ENCODE measurements at places on chromosomes 11 and 22. TPM values are rescaled to one million over a fixed set of nuclear protein-coding genes. Genes with fewer than 3 reads are reported as not detected.

CALCA gene
- not detected for total RNA-seq

KRTAP5-9 gene
- total RNA-seq = 0.60 TPM

GRCh38 chr11:6655020-6655789 lies 404 bp downstream of the DCHS1 start:
- peak; percentile 54 for DNase-seq

DNA sequence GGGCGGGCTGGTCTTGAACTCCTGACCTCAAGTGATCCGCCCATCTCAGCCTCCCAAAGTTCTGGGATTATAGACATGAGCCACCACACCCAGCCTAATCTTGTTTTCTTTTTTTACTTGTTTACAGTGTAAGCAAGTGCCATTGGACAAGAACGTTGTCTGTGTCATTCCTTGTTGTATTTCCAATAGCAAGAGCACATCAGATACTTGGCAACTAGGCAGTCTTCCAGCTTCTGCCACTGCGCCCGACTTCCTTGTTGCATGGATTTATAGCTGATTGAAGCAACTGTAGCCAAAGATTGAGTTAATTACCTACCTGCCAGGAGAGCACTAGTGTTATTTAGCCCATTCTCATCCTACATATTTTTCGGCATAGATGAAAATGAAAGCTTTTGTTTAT lies 3.1 kb upstream of the SGSM3 start:
- DNase-seq = peak; percentile 71

DNA sequence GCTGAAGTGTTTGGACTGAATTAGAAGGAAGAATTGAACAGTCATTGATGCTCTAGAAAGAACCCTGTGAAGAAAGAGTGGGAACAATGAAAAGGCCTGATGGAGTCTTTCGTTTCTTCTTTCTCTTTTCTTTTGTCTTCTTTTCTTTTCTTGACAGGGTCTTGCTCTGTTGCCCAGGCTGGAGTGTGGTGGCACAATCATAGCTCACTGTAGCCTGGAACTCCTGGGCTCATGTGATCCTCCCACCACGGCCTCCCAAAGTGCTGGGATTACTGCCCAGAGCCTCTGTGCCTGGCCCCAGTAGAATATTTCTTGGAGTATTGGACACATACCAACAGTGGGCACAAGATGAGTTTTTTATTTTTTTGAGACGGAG lies 1.1 kb downstream of the FEN1 start:
- no peak for DNase-seq

DNA sequence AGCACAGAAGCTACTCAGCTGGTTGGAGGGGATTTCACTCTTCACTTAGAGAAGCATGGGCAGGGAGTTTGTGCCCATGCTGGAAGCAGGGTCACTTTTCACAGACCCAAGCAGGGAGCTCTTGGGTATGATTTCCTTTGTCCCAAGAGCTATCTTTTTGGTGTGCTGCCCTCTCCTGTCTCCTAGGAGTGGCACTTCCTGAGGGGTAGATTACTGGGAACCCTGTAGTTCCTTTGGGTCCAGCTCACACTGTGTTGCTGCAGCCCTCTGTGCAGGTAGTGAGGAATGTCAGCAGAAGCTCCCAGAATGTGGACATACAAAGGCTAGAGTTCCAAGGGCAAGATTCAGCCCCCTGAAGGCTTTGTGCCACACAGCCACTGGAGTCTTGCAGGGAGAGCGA lies 537.1 kb upstream of the ANO3 start:
- DNase-seq = no peak

GRCh38 chr22:47086596-47087248 lies 324.3 kb downstream of the TBC1D22A start:
- no peak for DNase-seq

GRCh38 chr11:113817162-113817561 lies 37.6 kb downstream of the CLDN25 start:
- DNase-seq = no peak
